A549 treated with CORT108297 at 1 μM for 4 hours (cell line): ENCODE measurements at places on chromosomes 3 and 15. TPM values are rescaled to one million over a fixed set of nuclear protein-coding genes. Genes with fewer than 3 reads are reported as not detected.

Gene TNFSF10
- 0.09 to 0.22 TPM (median 0.14 TPM) in 5 replicates for total RNA-seq

Gene CRYGS
- 0.33 to 0.96 TPM (median 0.78 TPM) in 5 replicates for total RNA-seq

Gene EEF1AKMT4
- 9.9 to 14.1 TPM (median 12.6 TPM) in 5 replicates for total RNA-seq

Gene SPSB4
- 0.09 to 0.22 TPM (median 0.18 TPM) in 5 replicates for total RNA-seq

Gene CMC1
- total RNA-seq, result 42.5 to 52.4 TPM (median 44.2 TPM) in 5 replicates
